ENCODE measurements at places on chromosomes 3 and 15. TPM values are rescaled to one million over a fixed set of nuclear protein-coding genes. Genes with fewer than 3 reads are reported as not detected.

DNA sequence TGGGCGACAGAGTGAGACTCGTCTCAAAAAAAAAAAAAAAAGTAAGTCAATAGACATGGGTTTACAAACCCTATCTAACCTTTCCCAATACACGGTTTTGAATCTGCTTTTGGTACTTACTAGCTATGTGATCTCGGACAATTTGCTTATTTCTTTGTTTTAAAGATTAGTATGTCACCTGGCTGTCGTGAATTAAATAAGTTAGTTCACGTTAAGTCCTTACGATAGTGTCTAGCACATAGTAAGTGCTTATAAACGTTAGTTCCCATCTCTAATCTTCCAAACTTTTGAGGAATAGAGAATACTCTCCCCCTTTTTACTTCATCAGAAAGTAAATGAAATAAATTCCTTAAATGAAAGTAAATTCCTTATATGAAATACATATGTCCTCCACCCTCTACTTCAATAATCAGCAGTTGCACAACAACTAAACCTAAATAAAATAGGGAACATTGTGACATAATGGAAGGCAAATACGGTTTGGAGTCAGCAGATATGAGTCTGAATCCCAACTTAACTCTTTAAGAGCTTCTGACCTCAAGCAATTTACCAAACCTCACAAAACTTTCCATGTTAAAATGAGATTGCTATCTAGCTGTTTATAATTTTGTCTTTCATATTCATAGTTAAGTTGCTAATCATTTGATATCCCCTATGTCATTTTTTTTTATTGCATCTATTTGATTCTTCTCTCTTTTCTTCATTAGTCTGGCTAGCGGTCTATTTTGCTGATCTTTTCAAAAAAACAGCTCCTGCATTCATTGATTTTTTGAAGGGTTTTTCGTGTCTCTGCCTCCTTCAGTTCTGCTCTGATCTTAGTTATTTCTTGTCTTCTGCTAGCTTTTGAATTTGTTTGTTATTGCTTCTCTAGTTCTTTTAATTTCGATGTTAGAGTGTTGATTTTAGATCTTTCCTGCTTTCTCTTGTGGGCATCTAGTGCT, 134.6 kb downstream of the PEAK1 start:
- no peak for DNase-seq

DNA sequence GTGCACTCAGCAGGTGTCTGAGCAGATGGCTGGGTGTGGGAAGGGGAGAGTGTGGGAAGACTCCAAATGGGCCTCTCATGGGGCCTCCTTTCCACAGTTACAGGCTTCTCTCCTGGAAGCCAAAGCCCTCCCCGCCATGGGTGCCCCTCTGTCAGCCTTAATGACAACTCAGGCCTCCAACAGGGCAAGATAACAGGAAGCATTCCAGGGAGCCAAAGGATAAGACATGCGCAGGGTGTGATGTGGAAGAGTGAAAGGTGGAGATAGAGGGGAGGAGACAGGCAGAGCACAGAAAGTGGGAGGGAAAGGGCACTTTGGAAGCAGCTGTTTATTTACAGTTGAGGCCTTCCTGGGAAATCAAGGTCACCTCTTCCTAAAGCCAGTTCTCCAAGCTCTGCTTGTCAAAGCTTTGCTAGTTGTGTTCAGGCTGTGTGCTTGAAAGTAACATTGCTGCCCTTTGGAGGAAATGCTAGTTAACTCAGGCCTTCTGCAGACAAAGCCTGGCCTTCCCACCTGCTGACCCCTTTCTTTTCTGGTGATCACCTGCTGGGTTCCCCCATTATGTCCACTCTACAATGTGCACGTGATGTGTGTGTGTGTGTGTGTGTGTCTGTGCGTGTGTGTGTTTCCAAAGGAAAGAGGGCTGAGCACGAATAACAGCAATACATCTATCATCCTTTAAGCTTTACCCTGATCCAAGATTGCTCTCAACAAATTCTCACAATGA, 35.2 kb upstream of the SMAD3 start:
- DNase-seq, result no peak

GRCh38 chr15:49060710-49061495, 14.7 kb upstream of the SECISBP2L start:
- DNase-seq, result peak; percentile 48

DNA sequence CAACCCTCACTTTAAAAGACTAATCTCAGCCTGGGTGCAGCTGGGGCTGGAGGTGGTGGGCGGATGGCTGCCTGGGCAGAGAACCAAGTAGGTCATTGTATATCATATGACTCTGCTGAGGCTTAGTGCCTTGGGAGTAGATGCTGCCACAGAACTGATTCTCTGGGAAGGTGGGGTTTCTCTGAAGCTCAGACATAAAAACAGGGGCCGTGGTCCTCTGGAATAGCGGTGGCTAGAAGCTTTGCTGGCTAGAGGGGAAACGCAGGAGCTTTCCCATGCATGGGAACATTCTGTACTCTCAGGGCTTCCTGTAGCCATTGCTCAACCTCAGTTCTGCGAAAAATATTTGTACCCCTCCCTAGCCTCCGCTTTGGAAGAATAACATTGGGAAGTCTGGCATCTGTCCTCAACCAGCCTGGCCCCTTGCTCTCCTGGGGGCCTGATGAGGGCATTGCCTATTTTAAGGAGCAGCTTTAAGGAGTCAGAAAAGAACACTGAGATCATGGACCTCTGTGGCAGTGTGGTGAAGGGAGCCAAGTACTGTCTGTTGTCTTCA, 14.7 kb downstream of the TIMP4 start:
- DNase-seq, result peak; percentile 70

Gene CDHR4
- not detected for total RNA-seq

All from umbilical cord (tissue), 2 donors.